ENCODE measurements at places on chromosomes 16 and 17.

DNA sequence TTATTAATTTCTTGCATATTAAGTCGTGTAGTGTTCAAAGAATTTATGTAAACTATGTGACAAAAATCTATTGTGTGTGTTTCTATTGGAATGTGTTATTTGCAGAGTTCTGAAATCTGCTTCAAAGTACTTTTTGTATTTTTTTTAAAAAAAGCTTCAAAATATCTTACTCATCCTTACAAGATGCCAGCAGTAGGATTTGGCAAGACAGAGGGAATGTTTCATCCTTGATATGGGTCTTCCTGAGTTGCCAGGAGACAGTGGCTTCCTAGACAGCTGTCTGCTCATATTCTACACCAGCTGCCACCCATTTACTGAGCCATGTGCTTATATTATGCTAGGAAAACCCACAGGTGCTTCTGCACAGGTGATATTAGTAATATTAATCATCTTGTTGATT is 36.4 kb downstream of the EFCAB5 start:
- no peak for DNase-seq

DNA sequence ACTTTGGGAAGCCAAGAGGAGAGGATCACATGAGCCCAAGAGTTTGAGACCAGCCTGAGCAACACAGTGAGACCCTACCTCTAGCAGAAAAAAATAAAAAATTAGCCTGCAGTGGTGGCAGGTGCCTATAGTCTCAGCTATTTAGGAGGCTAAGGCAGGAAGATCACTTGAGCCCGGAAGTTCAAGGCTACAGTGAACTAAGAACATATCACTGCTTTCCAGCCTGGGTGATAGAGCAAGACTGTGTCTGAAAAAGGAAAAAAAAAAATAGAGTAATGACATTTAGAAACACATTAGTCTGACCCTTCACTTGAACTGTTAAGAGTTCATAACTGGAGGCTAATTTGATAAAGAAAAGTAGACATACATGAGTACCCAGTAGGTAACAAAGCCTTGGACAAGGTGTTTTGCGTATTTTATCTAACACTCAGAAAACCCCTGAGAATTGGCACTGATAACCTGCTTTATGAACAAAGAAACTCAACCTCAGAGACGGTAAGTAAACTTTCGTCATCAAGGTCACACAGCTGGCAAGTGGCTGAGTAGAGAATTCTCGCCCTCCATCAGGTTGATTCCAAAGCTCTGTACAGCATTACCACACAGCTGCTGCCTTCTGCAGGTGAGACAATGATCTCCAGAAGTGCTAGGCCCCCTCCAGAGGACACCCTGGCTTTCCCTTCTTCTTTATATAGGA is 101.1 kb downstream of the SMG6 start:
- DNase-seq: peak; percentile 67

DNA sequence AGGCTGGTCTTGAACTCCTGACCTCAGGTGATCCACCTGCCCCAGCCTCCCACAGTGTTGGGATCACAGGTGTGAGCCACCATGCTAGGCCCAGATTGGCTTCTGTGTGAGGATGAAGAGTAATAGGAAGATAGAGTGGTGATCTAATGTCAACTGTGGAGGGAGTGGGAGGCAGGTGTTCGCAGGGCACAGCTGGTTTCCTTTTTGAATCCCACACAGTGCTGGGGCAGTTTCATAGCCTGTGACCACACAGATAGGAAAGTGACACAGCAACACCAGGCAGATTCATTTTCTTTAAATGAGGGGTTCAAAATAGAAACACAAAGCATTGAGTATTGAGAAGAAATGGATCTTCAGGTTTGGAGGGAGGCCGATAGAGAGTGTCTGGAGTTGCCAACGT is 540.3 kb downstream of the WWOX start:
- no peak for DNase-seq

DNA sequence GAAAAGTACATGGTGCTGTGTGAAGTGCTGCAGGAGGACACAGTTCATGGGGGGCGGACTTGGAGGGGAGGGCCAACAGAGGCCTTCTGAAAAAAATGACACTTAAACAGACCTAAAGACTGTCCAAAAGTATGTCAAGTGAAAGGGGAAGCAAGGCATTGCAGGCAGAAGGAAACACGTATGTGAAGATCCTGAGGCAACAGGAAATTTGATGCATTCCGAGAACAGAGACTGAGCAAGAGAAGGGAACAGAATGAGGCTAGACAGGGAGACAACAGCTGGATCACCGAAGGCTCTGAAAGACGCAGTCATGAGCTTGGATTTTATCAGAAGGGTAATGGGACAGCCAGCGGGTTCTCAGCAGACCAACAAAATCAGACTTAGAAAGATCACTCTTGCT is 1.1 kb downstream of the IFT20 start:
- DNase-seq: no peak

DNA sequence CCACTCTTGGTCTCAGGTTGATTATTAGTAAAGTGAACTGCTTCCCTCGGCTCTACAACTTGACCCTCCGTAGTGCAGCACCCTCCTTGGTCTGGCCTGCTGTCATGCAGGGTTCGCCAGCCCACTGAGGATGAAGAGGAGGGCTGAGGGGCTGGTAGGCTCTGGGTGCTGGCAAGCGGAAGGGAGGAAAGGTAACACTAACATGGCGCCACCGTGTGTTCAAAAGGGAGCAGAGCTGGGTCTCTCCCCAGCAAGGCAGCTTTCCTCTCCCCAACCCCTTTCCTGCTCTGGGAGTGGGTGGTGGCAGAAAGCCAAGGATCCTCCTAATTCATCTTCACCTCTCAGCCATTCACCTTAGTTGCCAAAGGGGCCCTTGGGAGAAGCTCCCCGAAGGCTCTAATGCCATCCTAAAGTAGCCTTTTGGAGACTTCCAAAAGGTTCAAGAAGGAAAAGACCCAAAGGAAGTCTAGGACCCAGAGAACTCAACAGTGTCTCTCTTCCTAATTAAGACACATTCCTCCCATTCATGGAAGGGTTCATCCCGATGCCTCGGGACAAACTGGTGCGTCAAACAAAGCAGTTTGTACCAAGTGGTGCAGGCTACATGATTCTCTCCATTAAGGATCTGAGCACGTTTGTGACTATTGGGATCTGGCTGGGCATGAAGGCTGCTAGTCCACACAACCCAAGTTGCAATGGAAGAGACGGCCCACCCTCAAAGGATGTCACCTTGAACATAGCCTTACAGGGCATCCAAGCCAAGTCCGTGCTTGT is 90.8 kb upstream of the TOB1 start:
- peak; percentile 90 for DNase-seq
